ENCODE measurements at places on chromosomes 4 and X.

- no peak for DNase-seq
Measured at GRCh38 chrX:153444333-153445011, 1.4 kb downstream of the TREX2 start.

- DNase-seq, result no peak
Measured at GRCh38 chr4:108941904-108942430, 179.1 kb upstream of the ETNPPL start.

GRCh38 chr4:123599061-123599919, 202.7 kb downstream of the SPRY1 start:
- DNase-seq, result no peak

DNA sequence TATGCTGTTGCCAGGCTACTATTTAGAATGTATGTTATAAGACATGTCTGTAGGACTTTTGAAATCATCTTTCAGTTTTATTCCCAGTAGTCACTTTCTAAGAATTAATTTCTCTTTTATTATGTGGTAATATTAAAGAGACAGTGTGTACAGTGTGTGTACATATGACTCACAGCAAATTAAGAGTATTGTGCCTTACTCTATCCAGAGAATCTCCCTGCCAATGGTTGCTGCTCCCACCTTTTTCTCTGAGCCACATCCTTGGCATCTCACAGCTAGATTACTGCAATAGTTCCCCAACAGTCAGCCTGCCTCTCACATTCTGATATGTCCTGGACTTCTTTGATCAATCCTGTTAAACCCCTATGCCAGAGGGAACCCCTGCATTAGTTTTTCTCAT, 114.5 kb downstream of the ANXA5 start:
- DNase-seq, result no peak

- no peak for DNase-seq
Measured at GRCh38 chr4:184647266-184648053, 1.8 kb downstream of the CASP3 start.

DNA sequence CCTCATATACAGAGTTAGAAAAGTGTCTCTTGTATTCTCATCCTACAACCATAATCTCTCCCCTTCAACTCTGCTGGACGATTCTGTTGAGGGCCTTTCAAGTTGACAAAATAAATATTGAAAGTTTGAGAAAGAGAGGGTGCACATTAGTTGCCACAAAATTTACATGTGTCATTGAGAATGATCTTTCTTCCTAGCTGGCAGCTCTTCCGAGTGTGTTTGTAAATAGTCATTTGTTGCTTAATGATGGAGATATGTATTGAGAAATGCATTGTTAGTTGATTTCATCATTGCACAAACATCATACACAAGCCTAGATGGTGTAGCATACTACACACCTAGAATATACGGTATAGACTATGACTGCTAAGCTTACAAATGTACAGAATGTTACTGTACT, 632.8 kb upstream of the AMOT start:
- DNase-seq, result no peak

DNA sequence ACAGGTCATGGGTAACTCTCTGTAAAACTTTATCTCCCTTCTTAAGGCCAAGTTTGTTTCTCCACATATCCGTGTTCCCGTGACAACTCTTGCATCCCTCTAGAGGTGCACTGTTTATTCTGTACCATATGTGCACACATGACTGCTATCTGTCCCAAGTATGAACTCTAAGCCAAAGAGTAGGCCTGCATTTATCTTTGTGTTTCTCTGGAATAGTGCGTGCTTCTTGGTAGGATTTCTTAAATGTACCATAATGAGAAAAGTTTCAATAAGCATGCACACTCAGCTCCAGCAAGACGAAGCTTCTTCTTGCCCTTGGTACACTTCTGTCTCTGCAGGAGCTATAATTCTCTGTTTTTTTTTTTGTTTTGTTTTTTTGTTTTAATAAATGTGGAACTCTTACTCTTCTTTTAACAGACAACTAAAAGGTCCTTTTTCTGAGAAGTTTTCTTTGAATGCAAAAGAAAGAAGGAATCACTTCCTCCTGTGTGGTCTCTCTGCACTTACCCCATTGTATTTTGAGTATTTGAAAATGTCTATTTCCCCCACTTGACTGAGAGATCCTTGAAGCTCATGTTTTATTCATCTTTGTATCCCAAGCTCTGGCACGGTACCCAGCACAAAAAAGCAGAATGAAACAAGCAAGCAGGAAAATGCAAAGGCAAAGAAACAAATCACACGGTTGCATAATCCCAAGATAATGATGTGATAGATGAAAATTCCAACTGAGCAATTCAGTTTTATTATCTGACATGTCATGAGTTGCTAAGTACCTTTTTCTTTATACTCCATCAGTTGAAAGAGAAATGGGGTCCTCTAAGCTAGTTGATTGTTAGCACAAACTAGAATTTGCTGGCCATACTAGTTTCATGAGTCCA, 521.9 kb upstream of the BOD1L1 start:
- DNase-seq, result no peak
